Left ventricle myocardium superior (tissue), 1 donor: ENCODE measurements at places on chromosomes 2 and 18. TPM values are rescaled to one million over a fixed set of nuclear protein-coding genes. Genes with fewer than 3 reads are reported as not detected.

DNA sequence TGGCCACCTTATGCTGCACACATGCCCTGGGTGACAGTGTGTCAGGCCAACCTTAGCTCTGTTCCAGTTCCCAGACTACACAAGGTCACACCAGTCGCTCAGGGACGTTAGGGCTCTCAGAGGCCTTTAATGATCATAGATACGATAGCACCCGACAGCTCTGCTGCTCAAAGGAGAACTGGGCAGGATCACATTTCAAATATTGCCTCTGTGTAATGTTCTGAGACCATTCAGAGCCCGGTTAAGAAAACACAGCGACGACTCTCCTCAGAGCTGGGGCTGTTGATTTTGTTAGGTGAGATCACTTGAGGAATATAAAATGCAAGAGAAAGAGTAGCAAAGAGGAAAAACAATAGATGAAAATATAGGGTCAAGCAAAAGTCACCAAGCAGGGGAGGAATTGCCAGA lies 166.6 kb upstream of the TANK start:
- peak; percentile 28 for DNase-seq

DNA sequence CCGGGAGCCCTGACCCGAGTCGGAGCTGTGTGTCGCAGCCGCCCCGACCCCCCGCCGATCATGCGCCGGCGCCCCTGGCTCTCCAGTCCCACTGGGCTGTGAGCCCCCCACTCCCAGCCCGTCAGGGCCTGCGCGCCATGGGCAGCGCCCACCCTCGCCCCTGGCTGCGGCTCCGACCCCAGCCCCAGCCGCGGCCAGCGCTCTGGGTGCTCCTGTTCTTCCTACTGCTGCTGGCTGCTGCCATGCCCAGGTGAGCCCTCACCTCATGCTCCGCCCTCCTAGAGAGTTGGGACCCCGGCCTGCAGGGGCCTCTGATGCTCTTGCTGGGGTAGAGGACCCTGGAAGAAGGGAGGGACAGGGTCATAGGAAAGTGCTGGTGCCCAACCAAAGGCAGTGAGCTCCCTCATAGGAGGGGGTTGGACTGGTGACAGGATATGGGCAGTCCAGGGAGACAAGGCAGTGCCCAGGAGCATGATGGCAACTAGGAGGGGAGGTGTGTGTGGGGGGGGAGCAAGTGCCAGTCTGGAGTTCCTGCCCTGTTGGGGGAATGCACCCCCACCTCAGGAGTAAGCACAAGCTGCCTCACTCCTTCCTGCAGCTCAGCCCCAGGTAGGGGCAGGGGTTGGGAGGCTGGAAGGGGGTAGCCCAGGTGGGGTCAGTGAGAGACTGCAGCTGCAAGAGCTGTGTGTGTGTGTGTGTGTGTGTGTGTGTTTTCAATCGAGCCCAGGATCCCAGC lies 375 bp downstream of the WNT10A start:
- no peak for DNase-seq

DNA sequence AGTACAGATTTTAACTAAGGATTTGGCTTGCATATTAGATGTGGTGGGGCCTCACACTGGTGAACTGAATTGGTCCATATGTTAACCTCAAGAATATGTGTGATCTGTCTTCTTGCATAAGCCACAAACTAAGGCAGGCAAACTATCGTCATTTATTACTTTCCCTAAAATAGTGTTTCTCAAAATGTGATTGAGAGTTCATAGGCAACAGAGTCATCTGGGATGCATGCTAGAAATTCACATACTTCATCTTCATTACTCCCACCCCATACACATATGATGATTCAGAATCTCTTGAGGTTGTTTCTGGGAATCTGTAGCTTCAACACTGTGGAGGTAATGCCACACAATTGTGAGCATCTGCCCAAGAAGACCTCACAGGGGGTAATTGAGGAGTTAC lies 822.8 kb upstream of the CDH2 start:
- DNase-seq = no peak

ATP8B1 gene
- total RNA-seq = 4.0 TPM

ALMS1 gene
- total RNA-seq = 7.6 TPM

DNA sequence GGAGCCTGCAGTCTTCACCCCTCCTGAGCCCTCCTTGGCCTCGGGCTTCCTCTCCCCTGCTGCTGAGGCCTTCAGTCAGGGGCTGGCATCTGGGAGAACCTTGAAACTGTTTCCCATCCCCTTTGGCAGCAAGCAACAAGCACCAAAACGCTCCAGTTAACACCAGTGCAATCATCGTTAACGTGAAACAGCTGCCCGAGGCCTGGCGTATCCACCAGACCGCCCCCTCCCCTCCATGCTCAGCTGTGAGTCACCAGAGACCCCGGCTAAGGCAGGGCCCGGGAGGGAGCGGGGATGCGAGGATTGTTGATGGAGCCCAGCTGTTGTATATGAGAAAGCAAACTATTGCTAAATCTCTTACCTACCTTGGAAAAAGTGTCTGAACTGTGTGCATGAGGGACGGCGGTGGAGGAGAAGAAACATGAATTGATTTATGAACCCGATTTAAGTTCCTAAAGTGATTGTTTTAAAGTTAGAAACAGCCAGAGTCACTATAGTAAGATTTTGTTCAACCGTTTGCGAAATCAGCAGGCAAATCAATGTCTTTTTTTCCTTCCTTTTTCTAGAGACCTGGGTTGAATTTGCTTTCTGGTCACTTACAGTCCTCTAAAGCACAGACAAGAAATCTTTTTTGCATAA lies 5.2 kb downstream of the ZFP36L2 start:
- peak; percentile 81 for DNase-seq

- DNase-seq = no peak
Measured at GRCh38 chr18:1308686-1309085, 404.0 kb downstream of the ADCYAP1 start.

SERPINB7 gene
- total RNA-seq = not detected

DNA sequence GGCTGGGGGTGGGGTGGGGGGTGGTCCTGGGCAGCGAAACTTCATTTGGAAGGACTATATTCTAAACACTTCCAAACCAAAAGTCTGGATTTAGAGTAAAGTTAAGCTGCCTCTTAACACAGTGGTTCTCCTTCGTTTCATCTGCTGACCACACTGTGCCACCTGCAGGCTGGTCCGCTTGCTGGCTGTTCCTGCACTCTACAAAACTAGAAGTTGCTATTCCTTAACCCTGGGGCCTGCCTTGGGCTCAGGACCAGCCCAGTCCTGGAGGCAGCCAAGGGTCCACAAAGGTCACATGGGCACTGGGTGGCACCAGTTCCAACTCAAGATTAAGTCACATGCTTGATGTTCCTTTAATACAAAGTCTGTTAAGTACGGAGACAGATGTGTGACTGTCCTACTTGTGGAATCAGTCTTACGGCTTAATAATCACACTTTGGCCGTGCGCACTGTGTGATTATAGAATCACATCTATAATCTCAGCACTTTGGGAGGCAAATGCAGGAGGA lies 195.4 kb downstream of the FAM210A start:
- DNase-seq = peak; percentile 78

- no peak for DNase-seq
Measured at GRCh38 chr2:167646557-167646956, 600.8 kb downstream of the STK39 start.

RNF125 gene
- 3.4 TPM for total RNA-seq

ASAP2 gene
- total RNA-seq = 10.1 TPM

DNA sequence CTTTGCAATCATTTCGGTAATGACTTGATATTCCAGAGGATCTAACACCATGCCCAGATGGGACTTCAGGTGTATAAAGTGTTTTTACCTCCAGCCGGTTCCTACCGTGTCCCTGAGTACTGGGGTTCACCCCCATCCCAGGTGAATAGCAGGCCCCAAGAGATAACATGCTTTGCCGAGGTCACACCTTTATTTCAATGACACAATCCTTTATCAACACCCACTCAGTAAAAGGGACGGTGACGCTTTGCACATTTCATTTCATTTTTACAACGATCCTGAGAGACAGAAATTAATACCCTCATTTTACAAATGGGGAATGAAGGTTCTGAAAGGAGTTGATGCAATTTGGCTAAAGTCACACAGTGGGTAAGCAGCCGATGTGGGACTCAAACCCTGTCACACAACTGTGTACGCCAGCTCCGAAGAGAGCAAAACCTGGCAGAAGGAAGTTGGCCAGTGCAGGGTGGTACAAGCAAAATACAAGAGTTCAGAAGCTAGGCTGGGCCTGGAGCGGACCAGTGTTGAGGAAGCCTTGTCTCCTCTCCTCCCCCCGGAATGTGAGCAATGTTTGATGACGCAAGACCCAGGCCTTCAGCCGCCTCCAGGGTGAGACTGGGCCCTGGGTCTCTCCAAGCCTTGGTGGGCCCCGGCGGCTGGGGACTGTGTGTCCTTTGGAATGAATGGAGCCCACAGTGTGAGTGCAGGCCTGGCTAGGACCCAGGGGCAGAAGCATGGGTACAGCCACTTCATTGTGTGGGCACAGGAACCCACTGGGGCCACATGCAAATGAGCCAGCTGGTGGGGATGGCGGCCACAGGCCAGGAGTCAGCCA lies 139.6 kb upstream of the MYCN start:
- no peak for DNase-seq

- no peak for DNase-seq
Measured at GRCh38 chr2:146986161-146986560, 858.7 kb upstream of the ACVR2A start.

SCN2A gene
- 0.30 TPM for total RNA-seq

SP5 gene
- 0.12 TPM for total RNA-seq

GPR35 gene
- total RNA-seq = 2.1 TPM

DNA sequence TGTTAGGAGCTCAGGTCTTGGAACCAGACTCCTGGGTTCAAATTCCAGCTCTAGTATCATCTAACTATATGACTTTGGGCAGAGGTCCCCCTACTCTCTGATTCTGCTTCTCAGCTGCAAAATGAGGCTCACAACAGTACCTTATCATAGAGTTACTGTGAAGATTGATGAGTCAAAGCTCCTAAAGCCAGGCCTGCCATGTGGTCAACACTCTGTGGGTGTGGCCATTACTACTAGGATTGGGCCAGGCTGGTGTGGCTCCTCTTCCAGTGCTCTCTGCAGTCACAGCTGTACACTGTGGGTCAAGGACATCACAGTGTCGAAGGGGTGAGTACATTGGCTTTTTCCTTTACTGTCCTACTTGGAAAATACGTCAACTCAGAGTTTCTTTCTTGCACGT lies 22.6 kb downstream of the CAPN13 start:
- DNase-seq = no peak

- no peak for DNase-seq
Measured at GRCh38 chr2:237281836-237282306, 132.1 kb downstream of the COL6A3 start.

DNA sequence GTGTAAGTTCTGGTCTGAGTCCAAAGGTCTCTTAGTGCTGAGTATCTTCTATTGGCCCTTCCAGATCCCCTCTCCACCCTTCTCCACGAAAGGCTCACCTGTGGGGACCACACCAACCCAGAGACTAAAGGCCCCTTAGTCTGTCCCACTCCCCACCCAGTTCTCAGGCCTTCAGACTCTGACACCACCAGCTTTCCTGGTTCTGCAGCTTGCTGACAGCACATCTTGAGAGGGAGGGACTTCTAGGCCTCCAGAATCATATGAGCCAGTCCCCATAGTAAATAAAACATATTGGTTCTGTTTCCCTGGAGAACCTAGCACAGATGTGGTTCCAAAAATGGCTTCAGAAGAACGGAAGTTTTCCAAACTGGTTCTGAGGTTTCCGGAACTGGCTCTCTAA lies 38.5 kb upstream of the KLF11 start:
- no peak for DNase-seq

- DNase-seq = no peak
Measured at GRCh38 chr2:62175728-62176127, 20.2 kb upstream of the B3GNT2 start.

DNA sequence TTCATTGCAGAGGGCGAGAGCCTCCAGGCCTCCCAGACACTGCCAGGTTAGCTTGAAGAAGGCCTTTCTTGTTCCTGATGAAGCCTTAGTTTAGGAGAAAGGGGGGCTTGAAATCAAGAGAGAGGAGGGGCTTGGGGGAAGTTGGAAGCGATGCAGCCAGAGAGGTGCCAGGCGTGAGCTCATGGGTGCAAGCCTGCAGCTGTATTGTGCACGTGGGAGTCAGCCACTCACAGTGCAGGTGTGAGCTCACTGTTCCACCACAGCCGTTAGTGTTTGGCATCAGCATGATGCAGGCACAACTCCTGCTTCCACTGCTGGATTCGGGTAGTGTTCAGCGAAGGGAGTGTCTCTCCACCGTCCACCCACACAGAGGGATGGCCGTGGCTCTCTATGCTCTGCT lies 68.4 kb upstream of the ALPP start:
- no peak for DNase-seq

GRCh38 chr2:883260-883802 lies 67.3 kb upstream of the SNTG2 start:
- DNase-seq = no peak

GRCh38 chr2:15145046-15145817 lies 415.9 kb downstream of the NBAS start:
- DNase-seq = no peak

- DNase-seq = no peak
Measured at GRCh38 chr2:98901702-98902101, 34.3 kb downstream of the CRACDL start.

COL4A3 gene
- total RNA-seq = 4.5 TPM

- DNase-seq = no peak
Measured at GRCh38 chr2:105771836-105772235, 27.1 kb downstream of the NCK2 start.

AKAIN1 gene
- total RNA-seq = not detected

GRCh38 chr2:104344985-104345384 lies 508.9 kb upstream of the POU3F3 start:
- DNase-seq = no peak

GRCh38 chr2:220695397-220696279 lies 876.5 kb downstream of the EPHA4 start:
- no peak for DNase-seq

ZBTB14 gene
- total RNA-seq = 8.5 TPM

- DNase-seq = no peak
Measured at GRCh38 chr18:59593291-59593717, 103.9 kb downstream of the CCBE1 start.

DNA sequence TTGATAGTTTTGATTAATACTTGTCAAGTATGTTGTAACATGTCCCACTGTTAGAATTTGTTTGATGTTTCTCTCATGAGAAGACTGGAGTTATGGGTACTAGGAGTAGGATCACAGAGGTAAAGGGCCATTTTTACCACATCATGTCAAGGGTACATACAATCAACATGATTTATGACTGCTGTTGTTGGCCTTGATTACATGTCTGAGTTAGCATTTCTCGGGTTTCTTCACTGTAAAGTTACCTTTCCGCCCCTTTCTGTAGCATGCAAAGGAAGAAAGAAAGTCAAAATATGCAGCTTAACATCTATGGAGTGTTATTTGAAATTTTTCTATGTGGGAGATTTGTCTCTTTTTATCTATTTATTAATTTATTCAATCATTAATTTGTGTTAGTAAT lies 1456.4 kb downstream of the SUCLG1 start:
- no peak for DNase-seq

LAPTM4A gene
- total RNA-seq = 246 TPM
